Upper lobe of right lung (tissue), 1 donor: ENCODE measurements at places on chromosomes 12 and 14. TPM values are rescaled to one million over a fixed set of nuclear protein-coding genes. Genes with fewer than 3 reads are reported as not detected.

VWF gene
- 729 TPM for total RNA-seq

DNA sequence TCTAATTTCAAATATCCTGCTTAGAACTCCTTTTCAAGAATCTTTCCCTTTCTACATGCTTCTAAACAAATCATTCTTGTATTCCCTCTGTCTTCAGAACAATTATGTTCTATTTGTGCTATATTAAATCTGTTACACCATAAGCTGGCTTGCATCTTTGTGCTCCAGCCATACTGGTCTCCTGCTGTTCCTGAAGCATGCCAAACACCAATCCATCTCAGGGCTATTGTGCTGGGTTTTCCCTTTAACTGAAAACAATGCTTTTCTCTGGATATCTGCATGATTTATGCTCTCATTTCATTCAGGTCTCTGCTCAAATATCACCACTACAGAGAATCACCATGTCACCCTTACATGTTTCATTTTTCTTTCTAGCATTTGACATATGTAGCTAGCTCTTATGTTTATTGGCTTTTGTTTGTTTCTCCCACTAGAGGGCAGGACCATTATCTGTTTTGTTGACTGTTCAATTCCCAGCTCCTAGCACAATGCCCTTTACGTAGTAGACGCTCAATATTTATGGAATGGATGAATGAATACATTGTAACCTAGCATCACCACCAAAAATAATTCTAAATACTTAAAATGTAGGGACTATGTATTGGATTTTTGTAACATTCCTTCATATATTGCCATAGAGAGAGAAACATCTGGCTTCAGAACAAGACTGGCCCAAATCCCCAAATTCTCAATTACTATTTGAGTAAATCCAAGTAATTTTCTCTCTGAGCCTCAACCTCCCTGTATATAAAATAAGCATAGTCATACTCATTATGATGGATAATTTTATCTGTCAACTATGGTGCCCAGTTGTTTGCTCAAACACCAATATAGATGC lies 302.0 kb upstream of the SYT1 start:
- no peaks in the 10 kb centered on the region for H3K36me3 ChIP-seq
- H3K27ac ChIP-seq: no peak overlapping the region
- no peak overlapping the region for H3K4me3 ChIP-seq
- DNase-seq: no peak

MTERF2 gene
- 10.9 TPM for total RNA-seq

DNA sequence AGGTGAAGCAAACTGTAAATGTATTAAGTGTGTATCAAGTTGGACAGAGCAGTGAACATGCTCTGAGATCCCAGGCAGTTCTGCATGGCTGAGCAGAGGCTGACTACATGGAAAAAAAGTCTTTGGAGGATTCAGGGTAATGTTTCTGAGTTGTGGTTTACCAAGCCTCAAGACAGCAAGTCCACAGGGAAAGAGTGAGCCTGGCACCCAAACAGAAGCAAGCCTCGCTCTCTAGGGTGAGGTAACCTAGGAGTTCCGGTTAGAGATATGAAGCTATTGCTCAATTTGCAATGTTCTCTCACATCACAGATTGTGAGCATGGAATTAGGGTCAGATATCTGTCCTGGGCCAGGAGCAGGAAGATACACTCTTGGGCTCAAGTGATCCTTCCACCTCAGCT lies 158.6 kb downstream of the MON2 start:
- no peaks in the 10 kb centered on the region for H3K4me1 ChIP-seq
- no peaks in the 10 kb centered on the region for H3K36me3 ChIP-seq
- H3K27ac ChIP-seq: no peak overlapping the region
- H3K4me3 ChIP-seq: no peak overlapping the region
- DNase-seq: no peak
- H3K27me3 ChIP-seq: no peaks in the 10 kb centered on the region

DNA sequence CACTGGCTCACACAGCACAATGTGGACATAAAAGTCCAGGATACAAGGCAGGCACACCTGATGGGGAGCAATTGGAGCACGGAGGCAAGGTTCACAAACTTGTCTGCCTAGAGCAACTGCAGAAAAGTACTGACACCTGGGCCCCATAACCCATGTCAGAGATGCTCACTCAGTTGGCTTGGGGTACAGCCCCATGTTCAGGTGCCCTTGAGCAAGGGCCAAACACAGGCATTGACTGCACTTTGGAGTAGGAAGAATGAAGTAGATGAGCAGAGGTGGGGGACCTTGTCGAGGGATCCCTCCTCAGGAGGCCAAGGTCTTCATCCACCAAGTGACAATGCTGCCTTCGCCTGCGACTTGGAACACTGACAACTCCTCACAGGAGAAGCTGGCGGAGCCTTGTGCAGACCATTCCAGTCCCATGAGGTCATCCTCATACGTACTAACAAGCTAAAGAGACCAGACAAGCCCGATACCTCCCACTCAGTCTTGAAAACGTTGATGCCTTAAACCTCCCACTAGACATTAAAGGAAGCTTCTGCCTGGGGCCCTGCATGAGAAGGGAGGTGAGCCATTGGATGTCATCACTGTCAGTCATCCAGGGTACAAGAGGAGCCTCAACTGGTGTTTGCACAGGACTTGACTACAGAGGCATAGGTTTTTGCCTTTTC lies 42.5 kb upstream of the C14orf180 start:
- DNase-seq: no peak
- no peak overlapping the region for H3K27ac ChIP-seq
- H3K27me3 ChIP-seq: no peaks in the 10 kb centered on the region
- H3K4me1 ChIP-seq: no peaks in the 10 kb centered on the region
- H3K36me3 ChIP-seq: no peaks in the 10 kb centered on the region
